GM04504 (cell line): ENCODE measurements at places on chromosomes 5 and 9.

DNA sequence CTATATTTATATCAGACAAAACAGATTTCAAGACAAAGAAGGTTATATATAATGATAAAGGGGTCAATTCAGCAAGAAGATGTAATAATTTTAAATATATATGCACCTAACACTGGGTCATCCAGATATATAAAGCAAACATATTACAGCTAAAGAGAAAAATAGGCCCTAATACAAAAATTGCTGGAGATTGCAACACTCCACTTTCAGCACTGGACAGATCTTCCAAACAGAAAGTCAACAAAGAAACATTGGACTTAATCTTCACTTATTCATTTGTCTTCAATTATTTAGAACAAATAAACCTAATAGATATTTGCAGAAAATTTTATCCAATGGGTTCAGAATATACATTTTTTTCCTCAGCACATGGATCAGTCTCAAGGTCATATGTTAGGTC lies 45.8 kb downstream of the MEIKIN start:
- no peak for DNase-seq

GRCh38 chr5:177310757-177311391 lies 824 bp downstream of the MXD3 start:
- no peak for DNase-seq

DNA sequence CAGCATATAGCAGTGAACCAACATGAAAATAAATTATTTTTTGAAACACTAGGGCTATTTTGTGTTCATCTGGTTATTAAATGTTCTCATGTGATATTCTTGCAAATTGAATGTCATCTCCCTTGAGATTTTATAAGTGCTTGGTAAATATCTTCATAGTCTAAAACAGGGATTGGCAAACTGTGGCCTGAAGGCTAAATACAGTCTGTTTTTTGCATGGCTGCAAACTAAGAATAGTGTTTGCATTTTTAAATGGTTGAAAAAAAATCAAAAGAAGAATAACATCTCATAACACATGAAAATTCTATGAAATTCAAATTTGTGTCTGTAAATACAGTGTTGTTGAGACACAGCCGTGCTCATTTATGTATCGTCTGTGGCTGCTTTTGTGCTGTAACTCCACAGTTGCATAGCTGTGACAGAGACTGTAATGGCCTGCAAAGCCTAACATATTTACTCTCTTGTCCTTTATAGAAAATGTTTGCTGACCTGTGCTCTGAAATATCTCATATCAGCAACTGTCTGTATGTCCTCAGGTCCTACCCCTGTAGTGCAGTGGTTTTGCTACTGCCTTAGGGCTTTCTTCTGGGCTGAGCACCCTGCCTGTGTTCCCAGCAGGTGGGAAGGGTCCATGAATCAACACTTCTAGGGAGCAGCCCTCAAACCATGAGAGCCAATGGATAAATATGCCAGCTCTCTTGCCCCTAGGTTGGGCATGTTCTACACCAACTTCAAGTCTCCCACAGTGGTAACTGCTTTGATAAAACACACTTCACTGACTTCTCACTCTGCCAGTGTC lies 41.7 kb upstream of the ARRDC3 start:
- no peak for DNase-seq

DNA sequence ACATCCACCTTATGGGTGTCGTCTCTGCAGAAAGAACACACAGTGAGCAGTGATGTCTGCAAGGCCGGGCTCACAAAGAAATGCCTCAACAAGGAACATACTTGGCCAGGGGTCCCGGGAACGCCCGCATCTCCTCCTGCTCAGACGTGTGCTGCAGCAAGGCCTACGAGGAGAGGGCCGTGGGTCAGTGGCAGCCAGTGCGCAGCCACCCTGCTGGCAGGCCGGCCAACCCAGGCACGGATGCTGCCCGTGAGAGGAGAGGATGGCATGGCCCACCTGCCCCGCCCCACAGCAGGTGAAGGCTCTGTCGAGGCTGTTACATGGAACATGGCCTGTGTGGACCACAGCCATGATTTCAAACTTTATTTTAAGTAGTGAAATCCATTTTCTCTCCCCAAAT lies 19.3 kb downstream of the SEC16A start:
- no peak for DNase-seq

GRCh38 chr9:126328407-126328806 lies 1.8 kb downstream of the MVB12B start:
- no peak for DNase-seq

- DNase-seq, result no peak
Observed at GRCh38 chr9:123217128-123217654, 51.2 kb downstream of the STRBP start.

GRCh38 chr9:112665347-112665746 lies 52.6 kb downstream of the INIP start:
- no peak for DNase-seq

DNA sequence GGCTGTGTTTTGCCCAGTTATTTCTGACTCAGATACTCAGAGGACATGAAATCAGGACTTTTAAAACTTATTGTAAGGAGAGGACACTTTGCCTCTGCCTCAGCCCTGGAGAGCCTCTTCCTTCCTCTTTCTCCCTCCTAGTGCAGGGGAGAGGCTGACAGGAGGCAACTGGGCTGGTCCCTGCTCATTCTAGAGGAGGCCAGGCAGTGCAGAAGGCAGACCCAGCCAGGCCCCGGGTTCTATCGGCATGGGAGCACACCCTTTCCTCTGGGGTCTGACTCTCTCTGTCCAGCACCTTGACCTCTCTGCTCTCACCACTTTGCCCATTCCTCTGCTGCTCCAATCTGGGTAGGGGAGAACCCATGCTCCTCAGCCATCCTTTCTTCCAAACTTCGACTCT lies 16.0 kb upstream of the SMIM32 start:
- DNase-seq, result no peak

- DNase-seq, result peak; percentile 23
Observed at GRCh38 chr5:94849821-94850736, 231.6 kb downstream of the SLF1 start.

- no peak for DNase-seq
Observed at GRCh38 chr5:149338364-149338763, 6.9 kb upstream of the GRPEL2 start.

DNA sequence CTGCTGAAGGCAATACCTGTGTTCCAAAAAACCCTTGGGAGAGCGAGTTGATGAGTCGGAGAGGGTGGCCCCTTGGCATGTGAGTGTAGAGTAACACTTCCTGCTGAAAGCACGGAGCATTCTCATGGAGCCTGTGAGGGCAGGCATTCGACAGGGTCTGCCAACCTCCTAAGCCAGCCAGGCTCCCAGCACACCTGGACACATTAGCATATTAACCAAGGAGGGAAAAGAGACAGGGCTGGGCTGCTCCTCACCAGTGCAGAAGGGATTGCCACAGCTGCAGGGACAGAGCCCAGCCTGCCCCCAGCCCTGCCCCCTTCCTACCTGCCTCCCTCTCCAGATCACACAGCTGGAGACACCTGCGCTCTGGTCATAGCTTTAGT lies 46.4 kb upstream of the SEMA4D start:
- no peak for DNase-seq

GRCh38 chr5:90095292-90096060 lies 314.1 kb downstream of the CETN3 start:
- no peak for DNase-seq

DNA sequence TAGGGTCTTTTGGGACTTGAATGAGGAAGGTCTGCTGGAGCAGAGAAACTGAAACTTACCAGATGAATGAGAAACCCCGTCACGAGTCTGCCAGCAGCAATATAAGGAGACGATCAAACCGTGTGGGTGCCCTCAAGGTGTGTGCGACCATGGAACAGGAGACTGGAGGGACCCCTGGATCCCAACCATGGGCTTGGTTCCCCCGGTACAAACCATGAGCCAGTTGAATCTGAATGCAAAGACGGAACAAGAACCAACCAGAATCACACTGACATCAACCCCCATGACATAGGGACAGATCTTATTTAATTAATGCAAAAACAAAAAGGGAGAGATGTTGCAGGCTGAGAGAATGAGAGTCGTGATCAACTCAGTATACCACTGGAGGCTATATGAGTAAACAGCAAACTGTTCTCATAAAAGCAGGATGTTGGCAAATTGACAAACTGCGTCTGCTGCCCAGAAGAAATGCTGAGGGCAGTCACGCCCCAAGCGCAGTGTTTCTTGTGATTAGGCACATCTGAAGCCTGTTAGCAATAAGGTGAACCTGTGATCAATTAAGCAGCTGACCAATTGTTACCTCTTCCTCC lies 475.5 kb upstream of the ACO1 start:
- no peak for DNase-seq
